ENCODE measurements at places on chromosomes 1 and 21.

DNA sequence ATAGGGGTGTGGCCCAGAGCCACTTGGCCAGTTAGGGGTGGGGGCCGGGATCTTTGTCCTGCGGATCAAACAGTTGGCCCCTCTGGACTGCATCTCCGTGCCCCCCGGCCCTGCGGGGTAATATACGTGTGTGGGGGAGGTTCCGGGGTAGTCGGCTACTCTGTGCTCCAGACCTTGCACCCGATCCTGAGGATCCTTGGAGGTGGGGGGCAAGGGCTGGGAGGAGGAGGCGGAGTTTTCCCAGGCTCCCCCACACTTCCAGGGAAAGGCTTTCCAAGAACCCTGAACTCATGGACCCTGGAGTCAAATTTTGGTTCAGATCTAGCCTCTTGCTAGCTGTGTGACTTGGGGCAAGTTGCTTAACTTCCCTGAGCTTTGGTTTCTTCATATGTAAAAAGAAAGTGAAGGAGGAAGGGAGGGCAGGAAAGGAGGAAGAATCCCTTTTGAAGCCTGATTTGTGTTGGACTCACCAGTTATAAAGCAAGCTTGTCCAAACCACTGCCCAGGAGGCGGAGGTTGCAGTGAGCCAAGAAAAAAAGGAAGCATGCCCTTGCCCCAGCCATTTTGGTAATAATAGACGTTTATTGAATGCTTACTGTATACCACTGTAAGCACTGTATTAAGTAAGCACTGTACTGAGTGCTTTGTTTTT lies 686 bp downstream of the MIIP start:
- no peak for DNase-seq

DNA sequence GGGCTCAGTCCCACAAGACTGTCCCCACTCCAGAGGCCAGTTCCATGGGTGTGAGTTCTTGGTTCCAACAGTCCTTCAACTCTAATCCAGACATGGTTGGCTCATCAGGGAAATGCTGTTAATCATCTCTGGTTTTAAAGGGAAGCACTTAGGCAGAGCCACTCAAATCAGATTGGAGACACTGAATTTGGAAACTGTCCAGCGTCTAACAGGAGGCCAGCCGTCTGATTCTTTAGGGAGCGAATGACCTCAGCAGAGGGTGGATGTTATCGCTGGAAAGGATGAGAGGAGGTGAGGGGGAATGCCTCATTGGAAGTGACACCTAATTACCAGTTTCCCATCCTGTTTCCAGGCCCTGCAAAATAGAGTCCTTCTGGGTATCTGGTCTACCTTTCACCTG lies 22.8 kb upstream of the LRRC38 start:
- DNase-seq, result no peak

DNA sequence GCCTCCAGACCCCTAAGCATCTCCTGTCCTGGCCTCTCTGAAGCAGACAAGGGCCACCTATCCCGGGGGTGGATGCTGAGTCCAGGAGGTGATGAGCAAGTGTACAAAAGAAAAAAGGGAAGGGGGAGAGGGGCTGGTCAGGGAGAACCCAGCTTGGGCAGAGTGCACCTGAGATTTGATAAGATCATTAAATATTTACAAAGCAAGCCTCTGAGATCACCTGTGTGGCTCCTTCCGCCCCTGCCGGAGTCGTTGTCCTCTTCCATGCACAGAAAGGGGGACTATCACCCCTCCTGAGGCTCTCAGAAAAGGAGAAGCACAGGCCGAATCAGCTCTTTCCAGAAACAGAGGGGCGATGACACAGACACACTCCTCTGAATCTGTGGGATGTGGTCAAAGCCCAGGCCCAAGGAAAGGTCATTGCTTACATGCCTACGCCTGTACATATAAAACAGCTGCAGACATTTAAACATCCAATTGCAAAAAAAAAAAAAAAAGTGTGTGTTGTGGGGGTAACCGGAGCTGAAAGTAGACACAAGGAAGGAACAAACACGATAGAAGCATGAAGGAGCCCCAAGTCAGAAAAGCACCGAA lies 30.9 kb downstream of the PRSS38 start:
- DNase-seq, result no peak

GRCh38 chr1:11453742-11454491 lies 25.0 kb upstream of the DISP3 start:
- DNase-seq, result no peak

DNA sequence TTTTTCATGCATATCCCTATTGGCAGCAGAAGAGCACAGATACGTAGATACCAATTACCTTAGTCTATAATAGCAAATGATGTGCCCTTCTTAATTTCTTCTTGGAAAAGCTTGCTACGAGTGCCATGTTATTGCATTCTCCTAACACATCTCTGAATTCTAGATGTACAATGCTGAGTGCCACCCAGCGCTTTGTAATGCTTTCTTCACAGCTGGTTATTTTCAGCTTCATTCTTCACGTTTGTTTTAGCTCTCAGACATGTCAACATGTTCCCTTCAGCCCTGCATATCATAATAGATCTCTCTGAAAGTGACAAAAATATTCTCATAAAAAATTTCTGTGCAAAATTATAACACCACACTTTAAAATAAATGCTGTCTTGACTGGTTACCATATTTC lies 981.2 kb downstream of the TTLL7 start:
- no peak for DNase-seq

DNA sequence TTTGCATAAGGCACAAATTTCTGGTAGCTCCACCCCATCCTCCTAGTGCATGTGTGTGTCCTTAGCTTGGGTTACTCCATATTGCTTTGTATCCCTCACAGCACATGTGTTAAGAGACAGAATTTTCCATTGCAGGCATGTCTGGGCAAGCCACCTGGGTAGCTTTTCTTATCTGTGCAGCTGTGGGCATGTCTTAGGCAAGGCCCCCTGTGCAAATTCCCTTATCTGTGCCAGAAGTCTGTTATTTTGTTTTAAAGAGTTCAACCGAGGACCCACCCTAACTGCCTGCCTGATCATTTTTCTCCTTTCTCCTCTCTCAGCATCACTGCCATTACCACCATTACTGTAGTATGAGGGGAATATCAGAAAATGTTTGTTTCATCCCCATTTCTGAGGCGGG lies 131.9 kb downstream of the CYYR1 start:
- no peak for DNase-seq

- DNase-seq, result no peak
These were observed 32.3 kb downstream of the RCAN1 start for GRCh38 chr21:34582506-34583150.

GRCh38 chr1:203135636-203136305 lies 8.2 kb downstream of the ADORA1 start:
- no peak for DNase-seq

- no peak for DNase-seq
These were observed 13.7 kb downstream of the MTARC2 start for GRCh38 chr1:220761688-220762427.

- no peak for DNase-seq
These were observed 222.6 kb upstream of the KCTD3 start for GRCh38 chr1:215344539-215344938.

GRCh38 chr1:29698033-29698432 lies 461.7 kb downstream of the PTPRU start:
- DNase-seq, result no peak

DNA sequence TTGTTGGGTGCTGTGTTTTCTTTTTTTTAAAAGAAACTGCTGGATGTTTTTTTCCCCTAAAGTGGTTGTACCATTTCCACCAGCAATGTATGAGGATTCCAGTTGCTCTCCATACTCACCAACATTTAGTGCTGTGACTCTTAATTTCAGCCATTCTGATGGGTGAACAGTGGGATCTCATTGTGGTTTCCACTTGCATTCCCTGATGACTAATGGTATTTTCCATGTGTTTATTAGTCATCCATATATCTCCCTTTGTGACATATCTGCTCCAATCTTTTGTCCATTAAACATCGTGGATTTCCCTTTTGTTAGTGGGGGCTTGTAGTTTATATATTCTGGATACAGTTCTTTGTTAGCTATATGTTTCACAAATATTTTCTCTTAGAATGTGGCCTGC lies 206.0 kb downstream of the CAMTA1 start:
- no peak for DNase-seq

DNA sequence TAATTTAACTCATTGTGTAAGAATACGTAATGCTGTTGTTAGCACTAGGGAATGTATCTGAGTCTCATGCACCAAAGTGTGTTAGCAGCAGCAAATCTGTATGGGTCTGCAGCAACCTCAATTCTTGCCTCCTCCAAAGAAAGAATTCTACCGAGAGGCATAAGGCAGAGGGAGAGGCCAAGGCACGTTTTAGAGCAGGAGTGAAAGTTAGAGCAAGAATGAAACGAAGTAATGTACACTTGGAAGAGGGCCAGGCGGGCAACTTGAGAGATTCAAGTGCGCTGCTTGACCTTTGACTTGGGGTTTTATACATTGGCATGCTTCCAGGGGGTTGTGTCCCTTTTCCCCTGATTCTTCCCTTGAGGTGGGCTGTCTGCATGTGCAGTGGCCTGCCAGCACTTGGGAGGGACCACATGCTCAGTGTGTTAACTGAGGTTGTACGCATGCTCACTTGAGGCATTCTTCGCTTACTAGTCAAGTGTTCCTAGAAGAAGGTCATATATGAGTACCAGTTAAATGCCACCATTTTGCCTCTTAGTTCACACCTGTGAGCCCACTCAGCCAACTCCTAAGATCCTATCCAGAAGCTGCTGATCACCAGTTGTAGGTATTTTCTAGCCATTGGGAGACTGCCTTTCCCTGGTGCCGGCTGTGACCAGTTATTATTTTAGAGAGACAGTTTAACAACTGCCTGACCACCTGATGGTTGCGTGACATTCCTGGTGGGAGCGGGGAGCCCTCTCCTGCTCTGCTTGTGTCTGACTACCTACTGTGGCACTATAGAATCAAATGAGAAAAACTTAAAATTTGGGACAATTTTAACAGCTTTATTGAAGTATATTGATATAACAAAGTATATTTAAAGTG lies 2.7 kb upstream of the CNN3 start:
- DNase-seq, result no peak

- no peak for DNase-seq
These were observed 23.1 kb upstream of the USP25 start for GRCh38 chr21:15706696-15707095.

GRCh38 chr1:37647281-37647680 lies 12.6 kb upstream of the RSPO1 start:
- DNase-seq, result no peak

DNA sequence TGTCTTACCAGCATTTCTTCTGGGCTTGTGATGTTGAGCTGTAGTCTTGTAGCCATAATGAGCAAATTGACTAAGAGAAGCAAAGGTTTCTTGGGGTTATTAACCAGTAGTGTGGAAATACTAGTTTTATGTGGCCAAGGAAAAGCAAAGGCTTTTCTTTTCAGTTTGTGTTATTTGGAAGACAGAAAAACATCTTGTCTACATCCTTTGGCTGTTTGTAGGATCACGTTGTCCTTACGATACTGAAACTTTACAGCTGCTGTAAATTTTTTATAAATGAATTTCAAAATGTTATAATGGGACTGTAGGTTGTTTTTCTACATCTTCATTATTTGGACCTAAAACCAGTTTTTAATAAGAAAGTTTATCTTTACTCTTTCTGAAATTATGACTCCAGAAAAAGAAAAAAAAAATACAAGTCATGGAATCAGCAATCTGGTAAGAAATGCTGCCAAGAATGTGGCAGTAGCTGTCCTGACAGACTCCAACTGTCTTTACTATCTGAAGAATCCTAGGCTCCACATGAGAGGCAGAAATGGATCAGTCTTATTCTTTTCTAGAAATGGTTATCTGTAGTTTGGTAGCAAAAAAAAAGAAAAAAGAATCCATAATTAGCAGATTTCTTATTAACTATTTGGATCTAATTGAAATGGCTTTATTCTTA lies 41.6 kb upstream of the QSOX1 start:
- DNase-seq, result no peak

DNA sequence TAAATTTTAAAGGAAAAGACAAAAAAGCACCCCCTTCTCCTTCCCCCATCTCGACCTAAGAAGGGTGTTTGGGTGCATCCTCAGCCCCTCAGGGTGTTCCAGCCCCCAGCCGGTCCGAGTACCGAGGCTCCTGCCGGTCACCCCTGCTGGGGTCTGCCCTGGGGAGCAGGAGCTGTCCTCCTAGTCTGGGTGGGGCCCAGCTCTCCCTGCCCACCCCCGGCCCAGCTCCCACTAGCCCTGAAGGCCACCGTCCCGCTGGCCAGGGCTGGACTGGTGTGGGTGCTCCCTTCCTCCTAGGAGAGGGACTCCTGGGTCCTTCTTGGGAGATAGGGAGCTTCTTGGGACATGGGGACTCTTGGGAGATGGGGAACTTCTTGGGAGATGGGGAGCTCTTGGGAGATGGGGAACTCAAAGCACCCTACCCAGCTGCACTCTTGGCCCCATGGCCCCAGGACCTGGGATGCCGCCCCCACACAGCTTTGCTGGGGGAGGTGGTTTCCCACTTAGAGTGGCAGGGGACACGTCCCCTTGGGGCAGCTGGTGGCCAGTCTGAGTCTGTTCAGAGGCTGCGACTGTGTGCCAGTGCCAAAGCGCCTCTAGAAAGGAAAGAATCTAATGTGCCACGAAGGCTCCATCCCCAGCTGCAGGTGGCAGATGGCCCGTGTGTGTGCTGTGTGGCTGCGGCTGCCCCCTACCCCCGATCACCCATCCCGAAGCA lies 44.5 kb downstream of the MORN1 start:
- DNase-seq, result no peak

DNA sequence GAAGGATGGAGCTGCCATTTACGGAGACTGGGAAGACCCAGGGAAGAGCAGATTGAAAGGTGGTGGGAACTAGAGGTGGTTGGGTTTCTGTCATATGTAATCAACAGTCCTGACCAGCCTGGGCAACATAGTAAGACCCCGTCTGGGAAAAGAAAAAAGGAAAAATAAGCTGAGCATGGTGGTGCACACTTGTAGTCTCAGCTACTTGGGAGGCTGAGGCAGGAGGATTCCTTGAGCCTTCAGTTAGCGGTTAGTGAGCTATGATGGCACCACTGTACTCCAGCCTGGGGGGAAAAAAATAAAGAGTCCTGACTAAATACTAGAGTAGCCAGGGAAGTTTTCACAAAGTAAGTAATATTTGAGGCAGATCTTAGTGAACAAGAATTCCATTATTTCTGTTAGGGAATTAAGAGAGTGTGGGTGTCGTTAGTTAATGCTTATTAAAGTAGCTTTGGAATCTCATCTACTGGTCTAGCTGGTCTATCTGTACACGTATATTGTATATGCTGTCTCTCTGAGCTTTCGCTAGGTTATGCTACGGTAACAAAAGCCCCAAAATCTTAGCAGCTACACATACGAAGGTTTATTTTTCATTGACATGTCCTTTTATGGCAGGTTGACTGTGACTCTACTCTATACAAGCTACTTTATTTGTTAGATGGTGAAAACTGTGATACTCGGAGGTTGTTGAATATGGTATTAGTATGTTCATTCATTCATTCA lies 4.4 kb downstream of the NBPF1 start:
- no peak for DNase-seq

GRCh38 chr1:42680921-42681683 lies 1.1 kb upstream of the YBX1 start:
- DNase-seq, result no peak

- DNase-seq, result no peak
These were observed 34.7 kb downstream of the CDCA8 start for GRCh38 chr1:37726751-37727585.

GRCh38 chr1:21622466-21623315 lies 46.5 kb downstream of the RAP1GAP start:
- no peak for DNase-seq

GRCh38 chr1:161935264-161935663 lies 88.4 kb downstream of the OLFML2B start:
- DNase-seq, result no peak

GRCh38 chr21:29235714-29236197 lies 63.0 kb upstream of the BACH1 start:
- no peak for DNase-seq

GRCh38 chr1:160177667-160178066 lies 12.7 kb upstream of the CASQ1 start:
- no peak for DNase-seq

Data from activated naive CD8-positive, alpha-beta T cell treated with anti-CD3 and anti-CD28 coated beads, Interleukin-2, amount 50 U/mL, for 16 hours (primary cell).